Activated T-cell treated with anti-CD3 and anti-CD28 coated beads for 48 hours (primary cell): ENCODE measurements at places on chromosomes 4 and X.

- DNase-seq, result no peak
Measured at GRCh38 chr4:161256716-161257115, 907.1 kb downstream of the FSTL5 start.

DNA sequence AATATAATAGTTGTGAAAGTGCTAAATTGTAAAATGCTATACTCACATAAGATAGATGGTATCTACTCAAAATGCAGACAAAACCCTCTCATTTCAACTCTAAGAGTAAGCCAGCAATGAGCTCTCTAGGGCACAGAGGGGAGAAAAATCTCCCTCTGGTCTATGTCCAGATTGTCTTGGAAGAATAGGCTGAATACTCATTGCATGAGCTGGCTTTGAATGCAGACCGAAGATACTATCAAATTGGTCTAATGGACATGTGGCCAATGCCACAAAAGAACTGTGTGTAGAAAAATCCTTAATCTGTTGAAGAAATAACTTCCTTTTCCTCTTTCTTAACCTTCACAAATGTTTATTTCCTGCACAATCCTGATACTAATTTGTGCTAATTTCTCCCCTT is 3.5 kb downstream of the ZXDA start:
- no peak for DNase-seq

- no peak for DNase-seq
Measured at GRCh38 chr4:141761926-141762325, 125.5 kb downstream of the IL15 start.

DNA sequence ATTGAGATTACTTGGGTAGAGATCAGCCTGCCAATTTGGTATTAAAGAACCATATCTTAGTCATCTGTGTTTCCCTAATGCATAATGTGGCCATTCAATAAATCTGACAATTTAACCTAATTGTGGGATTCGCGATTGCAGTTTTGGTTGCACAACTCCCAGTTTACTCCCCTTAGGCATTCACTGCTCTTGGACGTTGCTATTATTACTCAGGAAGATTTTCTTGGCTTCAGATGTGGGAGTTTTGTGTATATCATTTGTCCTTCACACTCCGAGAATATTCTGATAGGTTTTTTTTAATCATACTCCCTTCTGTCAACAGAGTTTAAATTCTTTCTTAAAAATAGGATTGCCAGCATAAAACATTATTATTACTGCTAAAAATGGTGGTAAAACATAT is 22.0 kb upstream of the TRPC3 start:
- DNase-seq, result no peak

GRCh38 chr4:155592179-155592937 is 74.3 kb upstream of the GUCY1A1 start:
- DNase-seq, result no peak

DNA sequence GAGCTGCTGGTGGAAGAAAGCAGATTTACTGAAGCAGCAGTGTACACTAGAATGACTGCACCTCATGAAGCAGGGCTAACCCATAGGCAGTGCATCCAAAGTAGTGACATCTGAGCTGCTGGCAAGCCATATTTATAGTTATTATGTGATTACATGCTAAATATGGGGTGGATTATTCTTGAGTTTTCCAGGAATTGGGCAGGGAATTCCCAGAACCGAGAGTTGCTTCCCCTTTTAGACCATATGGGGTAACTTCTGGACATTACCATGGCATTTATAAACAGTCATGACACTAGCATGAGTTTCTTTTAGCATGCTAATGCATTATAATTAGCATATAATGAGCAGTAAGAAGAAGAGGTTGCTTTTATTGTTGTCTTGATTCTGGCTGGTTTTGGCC is 665.8 kb upstream of the POU3F4 start:
- DNase-seq, result no peak

- DNase-seq, result no peak
Measured at GRCh38 chr4:156779774-156780173, 191.8 kb downstream of the PDGFC start.

GRCh38 chrX:47458528-47458927 is 24.5 kb downstream of the ZNF41 start:
- no peak for DNase-seq

DNA sequence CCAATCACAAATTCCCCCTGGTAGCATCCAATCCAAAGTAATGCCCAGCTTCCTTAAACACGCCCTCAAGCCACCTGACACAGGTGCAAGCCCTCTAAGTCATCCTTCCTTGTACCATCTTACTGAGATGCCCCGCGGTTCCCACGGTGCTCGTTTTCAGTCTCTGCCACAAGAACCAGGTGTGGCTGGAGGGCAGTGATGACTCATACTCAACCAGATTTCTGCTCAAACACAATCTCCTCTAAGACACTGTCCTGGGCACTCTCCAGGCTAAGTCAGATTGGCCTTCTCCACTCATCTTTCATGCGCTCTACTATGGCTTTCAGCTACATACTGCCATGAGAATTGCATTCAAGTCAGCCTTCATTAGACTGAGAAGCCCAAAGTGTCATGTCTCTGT is 3.5 kb downstream of the SH3KBP1 start:
- no peak for DNase-seq

- no peak for DNase-seq
Measured at GRCh38 chr4:55851885-55852284, 1.6 kb upstream of the EXOC1 start.

DNA sequence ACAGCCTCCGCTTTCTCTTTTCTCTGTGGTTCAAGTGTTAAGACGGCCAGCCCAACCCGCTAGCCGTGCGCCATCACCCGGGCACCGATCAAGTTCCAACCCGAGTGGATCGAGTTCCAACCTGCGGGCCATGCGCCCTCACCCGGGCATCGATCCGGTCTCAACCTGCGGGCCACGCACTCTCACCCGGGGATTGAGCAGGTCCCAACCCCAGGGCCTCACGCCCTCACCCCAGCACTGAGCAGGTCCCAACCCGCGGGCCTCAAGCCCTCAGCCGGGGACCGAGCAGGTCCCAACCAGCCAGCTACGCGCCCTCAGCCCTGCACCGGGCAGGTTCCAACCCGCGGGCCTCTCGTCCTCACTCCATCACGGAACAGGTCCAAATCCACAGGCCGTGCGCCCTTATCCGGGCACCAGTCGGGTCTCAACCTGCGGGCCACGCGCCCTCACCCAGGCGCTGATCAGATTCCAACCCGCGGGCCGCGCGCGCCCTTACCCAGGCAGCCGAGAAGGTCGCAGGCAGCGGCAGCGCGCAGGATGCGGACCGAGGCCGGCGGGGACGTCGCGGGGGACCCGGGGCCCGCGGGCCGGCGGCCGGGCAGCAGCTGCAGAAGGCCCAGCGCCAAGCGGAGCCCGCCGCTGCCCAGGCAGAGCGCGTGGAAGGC is 443 bp downstream of the GPR143 start:
- no peak for DNase-seq

GRCh38 chrX:80432863-80433262 is 12.6 kb downstream of the TENT5D start:
- DNase-seq, result no peak

DNA sequence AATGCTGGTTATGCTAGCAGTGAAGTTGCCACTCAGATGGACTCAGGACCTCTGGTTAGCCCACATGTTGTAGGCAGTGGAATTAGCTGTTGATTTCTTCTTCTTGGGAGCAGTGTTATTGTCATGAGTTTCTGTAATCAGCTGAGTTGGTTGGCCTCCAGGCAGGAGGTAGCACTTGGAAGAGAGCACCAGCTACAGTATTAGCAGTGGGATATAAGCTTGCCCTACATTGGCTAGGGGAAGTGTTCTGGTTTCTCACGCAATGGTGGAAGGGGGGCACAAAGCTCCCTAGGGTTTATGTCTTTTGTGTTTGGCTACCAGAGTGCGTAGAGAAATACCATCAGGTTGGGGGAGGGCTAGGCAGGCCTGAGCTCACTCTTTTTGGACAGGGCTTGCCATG is 34.0 kb upstream of the UCP1 start:
- DNase-seq, result no peak

GRCh38 chr4:182807767-182808548 is 109.2 kb downstream of the DCTD start:
- no peak for DNase-seq

GRCh38 chr4:24464566-24464965 is 119.8 kb downstream of the DHX15 start:
- DNase-seq, result no peak

- DNase-seq, result no peak
Measured at GRCh38 chrX:34629572-34629971, 27.5 kb downstream of the TMEM47 start.

GRCh38 chrX:131626681-131627296 is 82.9 kb downstream of the OR13H1 start:
- DNase-seq, result no peak

- DNase-seq, result no peak
Measured at GRCh38 chr4:13541176-13541604, 3.1 kb downstream of the NKX3-2 start.

DNA sequence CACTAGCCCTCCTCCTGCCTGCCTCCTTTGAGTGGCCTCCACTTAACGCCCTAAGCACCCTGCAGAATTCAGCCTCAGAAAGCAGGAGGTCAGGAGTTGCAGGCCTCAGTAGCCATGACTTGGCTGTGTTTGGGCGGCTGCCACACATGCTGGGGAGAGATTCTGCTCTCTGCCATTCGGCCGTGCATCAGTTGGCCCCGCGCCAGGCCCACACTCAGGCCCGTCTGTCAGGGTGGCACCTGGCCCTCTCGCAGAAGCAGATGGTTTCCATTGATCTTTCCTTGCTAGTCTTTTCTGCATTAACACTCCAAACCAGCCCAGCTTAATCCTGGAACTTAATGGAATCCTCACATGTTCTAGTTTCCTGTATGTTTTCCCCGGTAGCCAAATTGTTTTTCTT is 30.7 kb upstream of the ATP6AP2 start:
- DNase-seq, result no peak

- DNase-seq, result no peak
Measured at GRCh38 chr4:128298146-128298758, 10.6 kb upstream of the PGRMC2 start.

DNA sequence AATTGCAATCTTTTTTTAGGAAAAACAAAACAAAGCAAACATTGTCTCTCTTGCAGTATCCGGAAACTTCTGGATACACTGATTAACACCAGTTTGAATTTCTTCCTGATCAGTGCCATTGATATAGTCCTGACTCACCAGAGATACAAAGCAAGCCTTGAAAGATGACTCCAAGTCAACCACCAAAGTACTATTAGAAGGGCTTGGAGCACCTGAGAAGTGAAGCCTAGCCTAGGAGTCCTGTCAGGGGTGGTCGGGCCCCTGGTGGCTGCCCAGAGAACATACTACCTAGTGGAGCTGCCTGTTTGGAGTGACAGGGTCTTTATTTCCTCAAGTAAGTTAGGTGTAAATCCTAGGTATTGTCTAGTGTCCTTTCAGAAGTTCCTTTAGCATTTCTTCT is 593.2 kb downstream of the ZNF674 start:
- no peak for DNase-seq

DNA sequence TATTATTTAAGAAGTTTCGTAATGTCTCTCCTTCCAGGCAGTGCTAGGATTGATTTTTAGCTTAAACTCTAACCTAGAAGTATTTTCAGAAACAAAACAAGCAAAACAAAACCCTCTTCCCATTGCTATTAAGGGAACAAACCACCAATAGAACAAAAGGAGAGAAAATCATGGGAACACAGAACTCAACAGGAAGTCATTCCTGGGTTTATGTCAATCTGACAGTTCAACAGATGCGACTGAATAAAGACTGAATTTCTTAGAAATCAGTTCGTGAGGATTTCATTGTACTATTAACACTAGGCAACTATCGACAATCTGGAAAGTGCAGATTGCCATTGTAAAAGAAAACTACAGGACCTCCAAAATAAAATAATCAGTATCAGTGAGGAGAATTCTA is 229.1 kb upstream of the SMIM31 start:
- no peak for DNase-seq

- DNase-seq, result no peak
Measured at GRCh38 chr4:168098248-168098717, 5.9 kb downstream of the ANXA10 start.

DNA sequence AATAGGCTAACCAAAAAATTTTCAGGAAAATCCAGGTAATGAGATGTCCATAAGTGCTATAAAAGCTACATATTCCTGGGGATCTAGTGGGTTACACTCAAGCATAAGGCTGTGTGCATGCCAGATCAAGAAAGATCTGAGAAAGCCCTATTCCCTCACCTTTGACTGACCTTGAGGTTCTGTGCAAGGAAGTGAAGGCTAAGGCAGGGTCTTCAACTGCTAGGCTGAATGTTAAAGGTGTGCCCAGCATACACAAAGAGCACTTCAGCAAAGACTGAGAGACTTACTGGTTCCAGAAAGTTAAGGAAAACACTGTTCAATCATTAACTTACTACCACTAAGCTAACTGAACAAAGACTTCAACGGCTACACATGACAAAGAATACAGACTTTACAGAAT is 269.7 kb downstream of the GPC3 start:
- no peak for DNase-seq

DNA sequence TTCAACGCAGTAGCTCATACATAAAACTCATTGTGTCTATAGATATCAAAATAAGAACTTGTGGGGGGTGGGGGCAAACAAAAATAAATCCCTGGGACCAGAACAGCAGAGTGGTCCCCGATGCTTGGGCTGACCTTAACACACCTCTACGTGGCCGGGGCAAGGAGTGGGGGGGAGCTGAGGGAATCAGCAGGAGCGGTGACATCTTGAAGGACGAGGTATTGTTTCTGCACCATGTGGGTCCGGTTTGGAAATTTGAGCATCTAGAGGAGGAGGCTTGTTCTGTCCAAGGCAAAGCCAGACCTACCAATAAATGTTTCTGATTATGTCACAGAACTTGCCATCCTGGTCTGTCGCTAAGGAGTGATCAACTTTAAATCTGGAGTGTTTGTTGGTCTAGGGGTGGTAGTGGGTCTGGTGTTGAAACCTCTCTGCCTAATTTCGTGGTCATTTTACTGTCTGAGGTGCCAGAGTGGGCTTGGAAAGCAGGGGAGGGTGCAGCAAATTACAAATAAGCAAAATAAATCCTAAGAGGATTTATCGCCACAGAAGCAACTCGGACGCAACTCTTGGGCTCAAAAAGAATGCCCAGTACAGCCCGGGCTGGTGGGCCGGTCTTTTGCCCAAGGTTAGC is 774 bp upstream of the RAPGEF2 start:
- no peak for DNase-seq

- DNase-seq, result no peak
Measured at GRCh38 chrX:13270360-13270759, 49.5 kb downstream of the ATXN3L start.

GRCh38 chrX:151752847-151753246 is 18.3 kb downstream of the CNGA2 start:
- no peak for DNase-seq

DNA sequence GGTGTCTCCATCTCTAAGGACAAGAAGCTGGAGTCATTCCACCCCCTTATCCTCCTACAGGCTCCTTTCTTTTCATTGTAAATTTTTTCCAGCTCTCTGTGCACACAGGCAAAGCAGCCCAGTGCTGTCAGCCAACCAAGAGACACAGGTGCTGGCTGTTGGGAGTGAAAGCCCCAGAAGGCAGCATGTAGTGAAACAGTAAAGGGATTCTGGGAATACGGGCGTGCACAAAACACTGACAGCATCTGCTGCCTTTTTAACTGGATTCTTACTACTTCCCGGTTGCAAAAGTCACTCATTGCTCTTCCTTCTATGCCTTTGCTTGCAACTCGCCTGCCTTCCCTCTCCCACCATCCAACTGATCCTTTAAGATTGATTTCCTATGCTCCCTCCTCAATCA is 208.6 kb upstream of the PRPS2 start:
- no peak for DNase-seq

GRCh38 chrX:119398587-119398973 is 556 bp upstream of the SLC25A43 start:
- DNase-seq, result no peak
